ENCODE measurements at places on chromosomes 2 and 18.

DNA sequence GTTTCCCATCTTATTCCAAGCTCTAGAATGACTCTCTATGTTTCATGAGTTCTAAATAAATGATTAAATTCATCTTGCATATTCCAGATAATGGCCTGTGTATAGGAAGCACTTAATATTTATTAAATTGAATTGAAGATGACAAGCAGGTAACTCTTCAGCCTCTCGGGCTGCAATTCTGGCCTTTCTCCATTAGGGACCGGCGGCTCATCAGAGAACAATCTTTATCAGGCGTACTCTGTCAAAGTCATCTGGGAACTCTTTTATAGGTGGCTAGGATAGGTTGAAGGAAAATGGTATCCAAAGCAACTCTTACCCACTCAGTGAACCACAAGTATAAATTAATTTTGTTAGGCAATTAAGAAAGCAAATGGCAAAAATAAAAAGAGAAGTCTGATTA, 308.5 kb downstream of the NOL4 start:
- DNase-seq = no peak

DNA sequence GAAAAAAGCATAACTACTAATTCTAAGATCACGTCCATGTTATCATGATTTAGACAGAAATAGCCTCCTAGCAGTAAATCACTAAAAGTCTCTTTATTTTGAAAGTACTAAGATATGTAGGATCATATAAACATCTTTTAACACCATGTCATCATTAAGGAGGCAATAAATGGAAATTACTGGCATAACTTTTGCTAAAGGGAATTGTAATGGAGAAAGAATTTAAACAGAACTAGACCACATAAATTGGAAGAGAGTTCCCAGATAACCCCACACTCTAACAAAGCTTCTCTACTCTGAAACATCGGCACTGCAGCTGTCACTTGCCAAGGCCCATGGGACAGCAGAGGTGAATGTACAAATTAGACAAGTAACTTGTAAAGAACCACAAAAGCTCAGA, 29.5 kb downstream of the STK39 start:
- no peak for DNase-seq

DNA sequence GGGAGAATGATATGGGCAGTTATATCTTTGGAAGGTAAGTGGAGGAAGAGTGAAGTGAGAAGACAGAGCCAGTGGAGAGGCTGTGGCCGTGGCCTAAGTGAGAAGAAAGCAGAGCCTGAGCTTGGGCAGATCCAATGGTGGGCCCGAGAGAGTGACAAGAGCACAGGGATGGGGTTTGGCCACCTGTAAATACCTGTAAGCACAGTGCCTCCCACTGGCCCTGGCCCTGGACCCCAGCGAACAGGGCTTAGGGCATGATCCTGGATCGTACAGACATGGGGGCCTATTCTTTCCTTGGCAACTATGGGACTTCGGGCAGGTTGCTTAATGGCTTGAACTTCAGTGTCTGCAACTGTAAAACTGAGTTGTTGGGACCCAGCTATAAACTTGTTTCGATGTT, 44.1 kb downstream of the MTCL1 start:
- no peak for DNase-seq

- no peak for DNase-seq
Measured at GRCh38 chr2:62055724-62056336, 140.1 kb upstream of the B3GNT2 start.
